ENCODE measurements at places on chromosomes 6 and 20. TPM values are rescaled to one million over a fixed set of nuclear protein-coding genes. Genes with fewer than 3 reads are reported as not detected.

DNA sequence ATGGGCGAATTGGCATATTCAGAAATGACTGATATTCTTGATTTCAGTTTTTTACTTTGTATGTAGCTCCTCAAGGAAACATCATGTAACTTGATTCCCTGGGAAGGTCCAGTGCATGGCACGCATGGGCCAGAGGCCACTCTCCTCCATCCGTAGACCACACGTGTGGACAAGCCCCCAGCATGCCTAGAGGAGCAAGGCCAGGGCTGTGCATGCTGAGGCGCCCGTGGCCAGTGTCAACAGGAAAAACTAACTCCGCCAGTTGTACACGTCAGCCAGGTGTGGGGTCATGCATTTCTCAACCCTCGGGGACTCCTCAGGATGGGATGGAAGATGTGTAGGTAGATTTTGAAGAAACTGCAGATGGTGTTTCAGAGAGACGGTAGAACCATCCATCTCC lies 37.8 kb upstream of the CD93 start:
- DNase-seq: no peak

DNA sequence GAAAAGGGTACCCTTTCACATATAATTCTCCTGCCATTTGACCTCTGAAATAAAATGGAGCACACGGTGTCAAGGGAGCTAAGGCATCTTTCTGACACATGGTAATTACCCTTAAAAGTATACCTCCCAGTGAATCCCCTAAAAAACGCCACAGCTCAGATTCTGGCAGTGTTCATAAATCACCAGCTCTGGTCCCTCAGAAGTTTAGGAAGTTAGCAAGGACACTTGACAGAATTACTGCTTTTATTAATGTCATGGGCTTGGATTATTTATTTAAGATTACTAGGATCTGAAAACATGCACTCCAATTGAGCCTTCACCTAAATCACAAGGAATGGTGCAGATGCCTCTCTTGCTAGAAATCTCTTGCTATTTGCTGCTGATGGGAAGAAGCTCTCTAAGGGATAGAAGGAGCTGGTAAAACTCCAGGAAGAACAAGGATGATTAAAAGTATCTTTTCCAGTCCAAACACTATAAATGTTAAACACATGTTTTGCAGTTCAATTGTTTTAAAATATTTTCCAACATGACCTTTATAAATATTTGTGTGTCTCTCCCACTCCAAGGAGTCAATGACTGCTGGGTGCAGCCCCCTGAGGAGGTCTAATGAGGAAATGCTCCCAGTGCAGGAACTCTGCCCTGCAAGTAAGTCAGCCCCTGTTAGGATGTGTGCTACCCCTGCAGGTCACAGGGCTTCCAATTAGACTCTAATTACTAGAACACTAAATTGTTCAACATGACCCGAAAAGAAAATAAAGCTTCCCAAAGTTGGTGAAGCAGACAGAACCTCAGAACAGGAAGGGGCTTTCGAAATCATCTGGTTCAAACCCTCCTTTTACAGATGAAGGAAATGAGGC lies 230.3 kb downstream of the TFAP2A start:
- no peak for DNase-seq

GRCh38 chr6:24766680-24767462 lies 7.9 kb upstream of the GMNN start:
- no peak for DNase-seq

DNA sequence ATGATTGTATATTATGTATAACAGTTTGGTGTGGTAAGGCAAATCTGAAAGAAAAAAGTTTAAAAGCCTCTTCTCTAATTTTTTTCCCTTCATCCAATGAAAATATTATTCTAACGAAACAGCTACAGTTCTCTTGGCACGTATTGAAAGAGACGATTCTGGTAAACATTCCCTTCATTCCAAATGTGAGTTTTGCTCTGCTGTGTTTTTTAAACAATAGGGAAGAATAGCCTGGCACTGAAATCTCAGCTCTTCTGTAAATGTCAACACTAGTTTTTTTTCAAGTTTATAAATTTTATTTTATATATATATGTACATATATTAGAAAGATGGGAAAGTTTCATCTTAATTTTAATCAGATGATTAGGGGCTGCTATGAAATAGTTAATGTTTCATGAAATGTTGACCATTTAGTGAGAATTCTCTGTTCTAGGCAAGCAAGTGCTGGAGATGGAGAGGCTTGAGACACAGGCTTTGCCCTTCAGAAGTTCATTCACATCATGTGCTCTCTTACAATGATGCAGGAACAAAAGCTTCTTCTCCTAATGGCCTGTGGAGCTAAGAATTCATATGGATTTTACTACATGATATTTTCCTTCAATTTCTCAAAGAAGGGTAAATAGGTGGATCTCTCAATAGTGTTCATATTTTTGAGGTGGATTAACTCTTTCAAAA lies 4.1 kb downstream of the PAQR8 start:
- no peak for DNase-seq

Gene PHF20
- total RNA-seq: 119 TPM

Gene RSPO4
- 0.14 TPM for total RNA-seq
